ENCODE measurements at places on chromosomes 2 and 18. TPM values are rescaled to one million over a fixed set of nuclear protein-coding genes. Genes with fewer than 3 reads are reported as not detected.

Gene CD207
- total RNA-seq = not detected

GRCh38 chr2:194090251-194090905 lies 1566.6 kb upstream of the SLC39A10 start:
- H3K27me3 ChIP-seq = no peaks in the 10 kb centered on the region
- no peak overlapping the region for H3K4me3 ChIP-seq
- no peaks in the 10 kb centered on the region for H3K4me1 ChIP-seq
- no peak for DNase-seq
- no peaks in the 10 kb centered on the region for H3K36me3 ChIP-seq
- no peak overlapping the region for H3K27ac ChIP-seq

Gene ARHGAP28
- total RNA-seq = 27.2 TPM

GRCh38 chr2:58734365-58734764 lies 493.2 kb upstream of the FANCL start:
- H3K4me1 ChIP-seq = no peaks in the 10 kb centered on the region
- H3K27ac ChIP-seq = no peak overlapping the region
- H3K4me3 ChIP-seq = no peak overlapping the region

DNA sequence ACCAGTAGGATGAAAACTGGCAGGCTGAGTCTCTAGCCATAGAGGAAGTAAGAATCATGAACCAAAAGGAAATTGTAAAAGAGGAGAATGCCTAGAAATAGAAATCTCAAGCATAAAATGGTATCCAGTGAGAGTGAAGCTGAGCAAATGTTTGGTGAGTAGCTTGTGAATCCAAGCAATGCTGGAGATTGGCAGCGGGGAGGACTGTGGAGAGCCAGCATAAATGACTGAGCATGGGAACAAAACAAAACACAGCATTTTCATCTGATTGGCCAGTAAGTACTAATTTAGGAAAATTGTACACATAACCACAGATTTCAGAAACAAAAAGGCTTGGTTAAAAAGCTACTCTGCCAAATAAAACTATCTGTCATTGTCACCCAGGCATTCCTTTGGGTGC lies 390.0 kb downstream of the STK39 start:
- no peak overlapping the region for H3K27ac ChIP-seq
- H3K27me3 ChIP-seq = no peaks in the 10 kb centered on the region
- no peaks in the 10 kb centered on the region for H3K36me3 ChIP-seq
- DNase-seq = no peak
- no peak overlapping the region for H3K4me3 ChIP-seq

GRCh38 chr2:67574230-67574629 lies 177.1 kb downstream of the ETAA1 start:
- H3K4me3 ChIP-seq = no peak overlapping the region
- H3K36me3 ChIP-seq = no peaks in the 10 kb centered on the region
- peak; percentile 63 for DNase-seq
- no peaks in the 10 kb centered on the region for H3K27me3 ChIP-seq

DNA sequence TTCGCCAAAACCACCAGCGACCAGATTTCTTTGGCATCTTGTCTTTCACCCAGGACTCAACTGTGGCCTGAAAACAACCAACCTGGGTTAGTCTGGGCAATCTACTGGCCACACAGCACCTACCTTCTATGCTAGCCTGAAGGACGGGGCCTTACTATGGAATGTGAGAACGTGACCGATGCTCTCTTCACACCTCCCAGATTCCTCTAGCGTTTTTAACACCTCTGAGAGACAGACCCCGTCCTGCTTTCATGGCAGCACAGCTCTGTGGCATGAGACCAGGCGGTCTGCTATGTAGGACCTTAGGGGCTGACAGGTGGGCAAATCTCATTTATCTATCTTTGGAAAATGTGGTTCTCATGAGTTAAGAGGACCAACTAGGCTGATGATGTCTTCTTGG lies 80.9 kb downstream of the EMILIN2 start:
- no peak overlapping the region for H3K4me3 ChIP-seq
- peaks cover 35% of the 10 kb centered on the region for H3K36me3 ChIP-seq
- no peak overlapping the region for H3K27ac ChIP-seq
- no peaks in the 10 kb centered on the region for H3K27me3 ChIP-seq
- H3K4me1 ChIP-seq = peaks cover 2% of the 10 kb centered on the region

Gene DSG2
- 0.33 TPM for total RNA-seq

GRCh38 chr2:31386648-31387047 lies 27.9 kb downstream of the XDH start:
- no peak overlapping the region for H3K27ac ChIP-seq
- no peaks in the 10 kb centered on the region for H3K27me3 ChIP-seq
- peaks cover 22% of the 10 kb centered on the region for H3K4me1 ChIP-seq
- no peaks in the 10 kb centered on the region for H3K36me3 ChIP-seq
- DNase-seq = peak; percentile 11

Gene EN1
- total RNA-seq = under 0.01 TPM

GRCh38 chr2:100527440-100528015 lies 35.3 kb upstream of the PDCL3 start:
- no peaks in the 10 kb centered on the region for H3K27me3 ChIP-seq
- no peak overlapping the region for H3K4me3 ChIP-seq
- H3K36me3 ChIP-seq = no peaks in the 10 kb centered on the region
- no peak for DNase-seq
- H3K4me1 ChIP-seq = no peaks in the 10 kb centered on the region

Gene CCDC85A
- not detected for total RNA-seq

DNA sequence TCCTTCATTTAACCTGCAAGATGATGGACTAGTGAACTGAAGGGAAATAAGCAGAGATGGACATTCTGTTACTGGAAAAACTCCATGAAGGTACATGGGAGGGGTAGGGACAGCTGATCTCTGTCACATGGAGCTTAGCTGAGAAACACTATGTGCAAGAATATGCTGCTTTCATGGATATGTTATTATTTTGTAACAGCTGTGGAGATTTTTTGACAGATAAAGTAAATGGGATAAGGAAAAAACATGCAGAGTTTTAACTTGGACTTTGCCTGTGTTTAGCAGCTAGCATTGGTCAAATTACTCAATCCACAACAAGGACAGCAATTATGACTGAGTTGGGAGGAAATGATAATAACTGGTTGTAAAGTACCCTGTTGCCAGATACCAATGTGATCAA lies 28.7 kb upstream of the HNRNPA3 start:
- no peak overlapping the region for H3K4me3 ChIP-seq
- no peak for DNase-seq
- H3K4me1 ChIP-seq = peaks cover 3% of the 10 kb centered on the region
- no peak overlapping the region for H3K27ac ChIP-seq

Gene ACADL
- total RNA-seq = 0.51 TPM

Gene SLC9A4
- total RNA-seq = not detected

GRCh38 chr2:190490502-190490901 lies 44.0 kb downstream of the NEMP2 start:
- no peak overlapping the region for H3K4me3 ChIP-seq
- no peak for DNase-seq
- H3K4me1 ChIP-seq = no peaks in the 10 kb centered on the region
- no peaks in the 10 kb centered on the region for H3K36me3 ChIP-seq
- H3K27ac ChIP-seq = no peak overlapping the region

DNA sequence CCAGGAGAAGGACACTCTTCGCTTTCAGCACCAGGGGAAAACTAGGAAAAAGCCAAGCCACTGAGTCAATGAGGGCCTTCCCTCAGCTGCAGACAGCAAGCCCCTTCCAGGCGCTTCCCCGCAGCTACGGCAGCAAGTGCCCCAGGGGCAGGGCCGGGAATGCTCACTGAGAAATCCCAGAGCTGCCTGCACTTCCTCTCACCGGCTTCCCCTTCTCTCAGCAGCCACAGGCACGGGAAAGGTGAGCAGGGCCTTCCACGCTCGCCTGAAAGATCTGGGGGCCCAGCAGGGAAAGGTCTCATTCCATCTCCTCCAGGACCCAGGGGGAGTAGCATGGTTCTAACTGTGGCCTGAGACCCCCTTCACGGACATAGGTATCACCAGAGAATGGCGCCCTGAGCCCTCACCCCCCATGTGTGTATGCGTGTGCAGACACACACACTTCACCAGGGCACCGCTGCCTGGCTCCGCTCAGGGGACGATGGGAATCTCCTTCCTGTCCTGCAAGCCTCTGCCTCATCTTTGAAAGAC lies 29.6 kb upstream of the FOSL2 start:
- H3K27ac ChIP-seq = no peak overlapping the region
- H3K4me3 ChIP-seq = no peak overlapping the region
- no peak for DNase-seq

GRCh38 chr2:56687169-56687568 lies 503.4 kb downstream of the CCDC85A start:
- no peak overlapping the region for H3K27ac ChIP-seq
- no peaks in the 10 kb centered on the region for H3K36me3 ChIP-seq
- H3K27me3 ChIP-seq = no peaks in the 10 kb centered on the region
- H3K4me3 ChIP-seq = no peak overlapping the region
- DNase-seq = no peak

Gene RAB11FIP5
- 35.0 TPM for total RNA-seq

DNA sequence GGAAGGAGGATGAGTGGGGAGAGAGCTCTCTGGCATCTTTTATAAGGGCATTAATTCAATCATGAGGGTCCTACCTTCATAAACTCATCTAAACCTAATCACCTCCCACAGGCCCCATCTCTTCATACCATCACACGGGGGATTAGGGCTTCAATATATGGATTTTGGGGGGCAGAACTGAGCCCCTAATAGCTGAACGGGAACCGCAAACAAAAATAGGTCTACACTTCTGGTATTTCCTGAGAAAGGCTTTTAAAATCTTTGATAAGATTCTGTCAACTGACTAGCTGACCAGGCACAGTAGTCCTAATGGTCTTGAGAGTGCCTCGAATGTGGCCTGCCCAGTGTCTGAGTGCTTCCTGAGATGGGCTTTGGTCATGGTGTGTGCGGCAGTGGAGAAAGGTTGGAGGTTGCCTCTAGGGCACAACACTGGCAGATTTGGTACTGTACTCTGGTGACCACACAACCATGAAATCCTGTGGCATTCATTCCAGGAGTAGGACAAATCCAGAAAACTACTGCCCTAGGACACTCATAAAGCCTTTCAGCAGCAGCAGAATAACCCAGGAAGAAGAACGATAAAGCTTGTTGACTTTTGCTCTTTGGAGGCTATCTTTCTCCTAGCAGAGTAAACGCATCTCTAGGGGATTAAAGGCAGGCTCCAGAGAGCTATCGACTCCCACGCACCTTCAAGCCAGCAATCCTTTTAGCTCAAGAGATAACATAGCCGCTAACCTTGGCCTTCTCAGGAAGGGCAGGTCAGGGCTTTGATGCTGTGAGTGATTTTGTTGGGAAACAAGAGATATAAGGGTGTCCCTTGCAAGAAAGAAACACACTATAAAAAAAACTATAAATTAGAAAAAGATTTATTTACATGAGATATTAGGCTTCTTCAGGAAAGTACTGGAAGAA lies 12.3 kb upstream of the APOB start:
- no peaks in the 10 kb centered on the region for H3K4me1 ChIP-seq
- DNase-seq = no peak
- no peaks in the 10 kb centered on the region for H3K36me3 ChIP-seq
- H3K27me3 ChIP-seq = no peaks in the 10 kb centered on the region
- no peak overlapping the region for H3K4me3 ChIP-seq

DNA sequence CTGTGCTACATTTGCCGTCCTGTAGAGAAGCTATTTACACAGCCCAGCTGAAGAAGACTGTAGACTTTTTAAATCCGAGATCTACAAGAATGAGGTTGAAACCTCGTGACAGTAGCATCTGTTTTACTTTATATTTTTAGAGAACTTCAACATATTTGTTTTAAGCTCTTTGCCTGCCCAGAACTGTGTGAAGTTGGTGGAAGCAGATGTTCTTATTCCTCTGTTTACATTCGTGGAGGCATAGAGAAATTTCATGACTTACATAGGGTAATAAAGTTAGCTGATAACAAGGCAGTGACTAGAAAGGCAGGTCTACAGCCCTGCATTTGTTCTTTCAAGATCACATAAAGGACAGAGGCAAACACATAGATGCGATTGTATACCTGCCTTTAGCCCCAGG lies 47.0 kb upstream of the MAP3K20 start:
- H3K4me3 ChIP-seq = no peak overlapping the region
- no peaks in the 10 kb centered on the region for H3K36me3 ChIP-seq
- no peaks in the 10 kb centered on the region for H3K27me3 ChIP-seq
- no peak overlapping the region for H3K27ac ChIP-seq
- peak; percentile 85 for DNase-seq
- H3K4me1 ChIP-seq = peaks cover 5% of the 10 kb centered on the region

Gene KYNU
- 1.5 TPM for total RNA-seq

Gene MLPH
- total RNA-seq = 8.2 TPM

- H3K36me3 ChIP-seq = peaks cover 3% of the 10 kb centered on the region
- H3K27ac ChIP-seq = no peak overlapping the region
- H3K27me3 ChIP-seq = no peaks in the 10 kb centered on the region
- no peak for DNase-seq
- H3K4me1 ChIP-seq = peaks cover 5% of the 10 kb centered on the region
Measured at GRCh38 chr18:79947881-79948610, 3.4 kb downstream of the SLC66A2 start.

DNA sequence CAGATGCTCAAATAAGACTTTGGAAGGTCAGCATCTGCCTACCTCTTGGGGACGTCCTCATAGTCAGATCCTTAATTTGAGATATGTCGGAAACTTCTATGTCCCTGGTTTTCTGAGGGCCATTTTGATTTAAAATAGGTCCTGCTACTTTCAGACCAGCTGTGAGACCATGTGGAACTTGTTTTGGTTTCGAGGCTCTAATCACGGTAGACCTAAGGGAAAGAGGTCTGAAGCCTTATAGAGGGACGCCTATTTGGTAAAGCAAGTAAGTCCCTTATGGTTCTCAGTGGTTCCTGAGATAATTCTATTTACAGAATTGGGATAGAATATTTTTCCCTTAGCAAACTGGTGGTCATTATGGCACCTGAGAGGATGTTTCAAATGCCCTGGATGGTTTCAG lies 75.1 kb downstream of the RFTN2 start:
- no peaks in the 10 kb centered on the region for H3K27me3 ChIP-seq
- H3K4me1 ChIP-seq = no peaks in the 10 kb centered on the region
- H3K27ac ChIP-seq = no peak overlapping the region
- no peak for DNase-seq

GRCh38 chr2:20635113-20635510 lies 15.8 kb downstream of the HS1BP3 start:
- DNase-seq = no peak
- no peaks in the 10 kb centered on the region for H3K27me3 ChIP-seq
- H3K4me1 ChIP-seq = peaks cover 14% of the 10 kb centered on the region
- H3K4me3 ChIP-seq = no peak overlapping the region

GRCh38 chr2:25336383-25336841 lies 5.3 kb downstream of the DNMT3A start:
- DNase-seq = no peak
- H3K36me3 ChIP-seq = no peaks in the 10 kb centered on the region
- H3K4me3 ChIP-seq = no peak overlapping the region
- peaks cover 2% of the 10 kb centered on the region for H3K4me1 ChIP-seq
- H3K27ac ChIP-seq = no peak overlapping the region

Gene ZNF513
- 7.7 TPM for total RNA-seq

DNA sequence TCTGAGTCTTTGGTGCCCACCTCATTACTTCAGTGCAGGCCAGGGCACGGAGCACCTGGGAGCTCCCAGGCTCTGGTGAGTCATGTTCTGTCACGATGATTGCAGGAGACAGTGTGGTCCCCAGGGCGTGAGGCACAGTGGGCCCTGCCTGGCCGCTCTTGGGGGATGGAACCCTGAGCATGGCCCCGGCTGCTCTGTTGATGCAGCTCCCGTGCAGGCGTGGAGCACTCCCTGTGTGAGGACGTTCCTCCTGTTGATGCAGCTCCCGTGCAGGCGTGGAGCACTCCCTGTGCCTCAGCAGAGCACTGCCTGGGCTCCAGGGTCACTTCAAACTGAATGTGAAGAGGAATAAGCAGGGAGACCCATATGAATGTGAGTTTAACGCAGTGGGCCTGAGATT lies 30.1 kb downstream of the COPS9 start:
- H3K4me3 ChIP-seq = no peak overlapping the region
- no peak for DNase-seq
- H3K36me3 ChIP-seq = no peaks in the 10 kb centered on the region
- H3K27ac ChIP-seq = no peak overlapping the region

Measured in fibroblast of lung (primary cell).